Neural progenitor cell (in vitro differentiated cells): ENCODE measurements at places on chromosomes 1 and 21.

- no peak for DNase-seq
These were observed 168.6 kb upstream of the FGGY start for GRCh38 chr1:59128239-59128736.

- no peak for DNase-seq
These were observed 9.5 kb downstream of the MR1 start for GRCh38 chr1:181043025-181043888.

DNA sequence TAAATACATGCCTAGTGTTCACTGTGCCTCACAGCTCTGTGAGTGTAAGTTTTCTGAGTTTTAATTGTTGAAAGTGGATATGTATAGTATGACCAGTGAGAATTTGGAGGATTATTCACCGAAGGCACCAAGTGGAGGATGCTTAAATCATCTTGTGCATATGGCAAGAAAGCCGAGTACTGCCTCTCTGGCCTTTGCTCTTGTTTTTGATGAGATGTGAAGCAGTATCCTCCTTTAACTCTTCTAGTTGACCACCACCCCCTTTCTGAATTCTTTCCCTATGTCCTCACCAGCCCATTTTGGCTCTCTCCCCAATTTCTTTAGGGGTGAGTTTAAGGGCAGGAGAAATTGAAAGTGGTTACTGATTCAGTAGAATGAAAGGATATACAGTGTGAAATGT is 130.4 kb downstream of the SYT2 start:
- no peak for DNase-seq

- DNase-seq = no peak
These were observed 20.4 kb downstream of the KRTAP10-1 start for GRCh38 chr21:44519346-44520325.

- no peak for DNase-seq
These were observed 21.1 kb downstream of the C2CD2 start for GRCh38 chr21:41932576-41933312.

GRCh38 chr1:109467301-109467777 is 993 bp downstream of the SYPL2 start:
- peak; percentile 40 for DNase-seq

DNA sequence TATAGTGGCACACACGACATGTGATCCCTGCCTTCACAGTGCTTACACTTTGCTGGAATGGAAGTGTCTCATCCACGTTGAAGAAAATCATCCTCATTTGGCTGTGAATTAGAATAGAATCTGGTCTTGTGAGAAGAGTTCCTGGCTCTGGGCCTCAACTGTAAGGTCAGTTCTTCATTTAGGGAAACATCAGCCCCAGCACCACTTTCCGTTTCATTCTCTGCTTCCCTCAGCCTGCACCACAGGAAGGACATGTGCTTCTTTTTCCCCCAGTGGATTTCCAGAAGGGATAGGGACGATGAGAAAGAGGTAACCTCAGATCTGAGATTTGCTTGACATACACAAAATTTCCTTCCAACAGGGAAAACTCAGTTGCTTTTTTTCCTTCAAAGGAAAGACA is 3.7 kb upstream of the ALX3 start:
- no peak for DNase-seq
